ENCODE measurements at places on chromosomes 2 and 18.

GRCh38 chr2:5695654-5696403 lies 3.6 kb downstream of the SOX11 start:
- DNase-seq: peak; percentile 34

GRCh38 chr2:47420214-47420613 lies 17.3 kb downstream of the MSH2 start:
- no peak for DNase-seq

DNA sequence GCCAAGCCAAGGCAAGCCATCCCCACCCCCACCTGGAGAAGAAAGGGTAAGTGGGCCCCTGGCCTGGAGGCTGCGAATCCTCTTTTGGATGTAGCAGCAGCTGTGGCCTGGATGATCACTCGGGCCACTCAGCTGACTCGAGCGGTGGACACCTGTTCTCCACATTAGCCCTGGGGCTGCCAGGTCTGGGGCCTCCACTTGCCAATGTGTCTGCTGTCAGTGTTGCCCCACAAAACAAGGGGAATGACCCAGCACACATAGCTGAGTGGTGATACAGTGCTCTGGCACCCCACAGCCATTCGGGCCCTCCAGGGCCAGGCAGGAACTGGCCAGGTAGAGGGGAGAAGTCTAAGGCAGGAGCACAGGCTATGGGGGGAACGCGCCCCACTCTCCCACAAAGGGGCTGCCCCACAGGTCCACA lies 2.6 kb downstream of the STK25 start:
- DNase-seq: no peak

- no peak for DNase-seq
These were observed 630.5 kb upstream of the FANCL start for GRCh38 chr2:58871469-58872142.

DNA sequence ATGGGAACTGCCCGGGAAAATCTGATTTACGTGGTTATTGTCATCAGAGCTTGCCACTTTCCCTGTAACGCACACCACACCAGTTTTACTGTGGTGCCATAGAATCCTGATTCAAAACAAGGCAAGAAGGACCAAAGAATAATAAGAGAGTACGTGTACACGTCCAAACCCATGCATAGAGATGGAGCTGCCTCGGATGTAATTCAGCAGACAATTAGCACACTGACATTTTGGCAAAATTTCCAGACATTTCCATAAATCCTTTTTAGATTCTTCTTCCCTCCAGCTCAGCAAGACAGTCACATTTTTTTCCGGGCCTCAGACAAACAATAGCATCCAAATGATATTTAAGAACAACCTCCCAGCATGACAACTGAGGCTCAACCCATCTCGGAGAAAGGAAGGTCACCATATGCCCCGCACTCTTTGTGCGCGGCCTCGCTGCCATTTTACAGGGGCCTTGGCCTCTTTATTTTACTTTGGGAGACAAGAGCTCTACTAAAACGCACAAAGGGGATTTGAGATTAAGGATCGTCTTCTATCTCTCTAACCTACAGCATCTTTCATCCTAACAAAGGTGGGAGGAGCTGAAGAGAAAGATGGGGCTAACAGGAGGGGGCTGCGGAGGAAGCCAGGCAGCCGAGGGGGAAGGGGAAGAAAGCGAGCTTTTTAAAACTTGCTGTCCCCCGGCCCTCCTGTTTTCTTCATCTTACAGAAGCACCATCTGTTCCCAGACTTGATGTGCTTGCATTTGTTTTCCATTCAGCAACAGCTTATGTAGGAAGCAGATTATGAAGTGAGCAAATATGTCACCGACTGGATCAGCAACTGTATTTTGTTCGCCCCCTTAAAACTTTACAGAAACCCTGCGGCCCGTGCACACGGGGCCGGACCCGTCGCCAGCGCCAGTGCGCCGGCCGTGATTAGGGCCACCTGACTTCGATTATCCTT lies 61.0 kb downstream of the CDCA7 start:
- peak; percentile 81 for DNase-seq

- DNase-seq: no peak
These were observed 77.8 kb downstream of the RAPGEF4 start for GRCh38 chr2:172813314-172813888.

DNA sequence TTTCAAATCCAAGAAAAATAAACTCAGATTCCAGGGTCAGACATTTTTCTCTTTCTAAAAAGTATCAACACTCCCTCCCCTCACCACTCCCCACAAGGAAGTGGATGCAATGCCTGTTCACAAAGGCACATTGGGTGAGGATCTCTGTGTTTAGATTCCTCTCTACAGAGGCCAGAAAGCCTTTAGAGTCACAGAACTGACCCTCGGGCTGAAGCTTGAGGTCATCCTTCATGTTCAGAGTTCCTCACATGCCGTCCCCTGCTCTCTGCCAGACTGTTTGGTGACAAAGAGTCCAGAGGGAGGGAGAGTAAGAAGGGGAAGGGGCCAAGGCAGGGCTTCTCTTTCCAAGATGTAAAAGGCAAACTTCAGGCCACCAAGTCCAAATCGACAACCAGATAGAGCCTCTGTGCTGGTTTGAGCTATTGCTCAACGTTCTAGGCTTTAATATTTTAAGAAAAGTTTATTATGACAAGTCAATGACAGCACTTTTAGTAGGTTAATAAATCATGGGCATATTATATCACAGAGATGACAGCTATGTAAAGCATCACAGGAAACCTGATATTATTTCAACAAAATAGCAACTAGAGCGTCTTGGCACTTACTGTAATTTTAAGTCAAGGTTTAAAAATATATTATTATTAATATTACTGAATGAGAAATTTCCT lies 269.4 kb downstream of the ETAA1 start:
- DNase-seq: no peak

- DNase-seq: no peak
These were observed 125.6 kb downstream of the HRH4 start for GRCh38 chr18:24585996-24586566.

DNA sequence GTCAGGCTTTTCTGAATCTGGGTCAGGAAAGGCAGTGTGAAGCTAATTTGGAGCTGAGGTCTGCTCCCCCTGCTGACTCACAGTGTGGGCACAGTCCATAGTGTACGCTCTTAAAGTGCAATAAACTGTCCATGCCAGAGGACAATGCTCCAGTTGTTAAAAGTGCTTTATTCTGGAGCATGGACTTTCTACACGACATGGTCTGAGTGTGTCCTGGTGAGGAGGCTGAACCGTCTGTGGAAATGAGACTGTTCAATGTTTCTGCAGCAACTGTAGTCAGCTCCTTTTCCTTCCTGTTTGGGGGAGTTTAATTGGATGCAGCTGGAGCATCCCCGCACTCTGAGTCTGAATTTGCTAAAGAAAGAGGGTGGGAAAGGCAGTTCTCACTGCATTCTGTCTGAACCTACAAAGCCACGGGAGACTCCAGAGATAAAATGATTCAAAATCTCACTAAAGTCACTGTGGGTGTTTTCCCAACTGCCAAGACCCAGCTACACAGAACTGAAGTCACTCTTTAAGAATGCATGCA lies 110.2 kb upstream of the TRIB2 start:
- DNase-seq: no peak

- no peak for DNase-seq
These were observed 54.8 kb upstream of the CCDC141 start for GRCh38 chr2:179104736-179105135.

- no peak for DNase-seq
These were observed 15.0 kb upstream of the KCNG2 start for GRCh38 chr18:79782566-79783308.

DNA sequence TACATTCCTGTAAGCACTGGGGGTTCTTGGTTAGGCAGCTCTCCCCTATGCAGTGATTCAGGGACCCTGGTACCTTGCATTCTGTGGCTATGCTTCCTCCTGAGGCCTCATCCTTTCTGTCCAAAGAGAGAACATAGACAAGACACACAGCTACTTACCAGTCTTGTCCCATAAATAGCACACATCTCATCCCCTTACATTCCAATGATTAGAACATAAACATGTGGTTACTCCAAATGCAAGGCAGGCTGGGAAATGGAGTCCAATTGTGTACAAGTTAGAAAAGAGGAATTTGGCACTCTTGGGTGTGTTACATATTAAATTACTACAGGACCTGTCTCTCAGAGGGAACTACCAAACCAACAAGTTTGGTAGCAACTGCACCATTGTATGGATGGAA lies 171.3 kb downstream of the ARHGAP15 start:
- DNase-seq: no peak

GRCh38 chr2:240982821-240983281 lies 15.6 kb upstream of the SNED1 start:
- no peak for DNase-seq

GRCh38 chr2:162025121-162025911 lies 48.7 kb downstream of the DPP4 start:
- no peak for DNase-seq

GRCh38 chr2:42545841-42546390 lies 22.5 kb upstream of the MTA3 start:
- DNase-seq: no peak

DNA sequence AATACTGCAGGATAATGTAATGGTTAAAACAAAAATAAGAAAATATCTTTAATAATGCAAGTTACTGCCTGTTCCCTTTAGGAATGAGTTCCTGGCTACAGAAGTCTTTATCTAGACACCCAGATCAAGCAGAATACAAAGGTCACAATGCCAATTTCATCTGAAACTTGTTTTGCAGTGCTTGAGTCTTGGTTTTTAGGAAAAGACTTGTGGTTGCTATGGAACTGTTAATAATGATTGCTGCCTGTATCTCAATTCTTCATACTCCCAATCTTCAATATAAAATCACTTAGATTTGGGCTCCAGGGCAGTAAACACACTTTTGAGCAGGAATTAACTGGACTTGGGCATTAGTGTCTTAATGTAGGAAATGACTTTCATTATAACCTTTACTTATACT lies 14.2 kb downstream of the CAVIN2 start:
- no peak for DNase-seq

DNA sequence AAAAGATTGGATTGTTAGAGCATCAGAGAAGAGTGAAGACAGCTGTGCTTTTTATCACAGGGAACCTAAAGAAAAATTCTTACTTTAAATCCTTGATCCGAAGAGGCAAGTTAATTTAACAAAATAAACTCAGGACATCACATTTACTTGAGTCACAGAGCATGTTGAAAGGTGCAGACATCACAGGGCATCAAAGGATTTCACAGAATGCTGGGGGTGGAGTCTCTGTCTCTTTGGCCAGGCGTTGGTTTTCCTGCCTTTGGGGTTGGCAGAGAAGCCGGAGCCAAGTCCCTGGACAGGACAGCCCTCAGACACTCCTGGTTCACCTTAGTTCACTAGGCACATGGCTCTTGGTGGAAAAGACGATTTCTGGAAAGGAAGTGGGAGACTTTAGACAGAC lies 56.3 kb downstream of the SH3RF3 start:
- no peak for DNase-seq

All from NCI-H1694 (cell line).